ENCODE measurements at places on chromosomes 13 and 19.

GRCh38 chr19:40716031-40716481, 630 bp downstream of the COQ8B start:
- peak; percentile 94 for DNase-seq

DNA sequence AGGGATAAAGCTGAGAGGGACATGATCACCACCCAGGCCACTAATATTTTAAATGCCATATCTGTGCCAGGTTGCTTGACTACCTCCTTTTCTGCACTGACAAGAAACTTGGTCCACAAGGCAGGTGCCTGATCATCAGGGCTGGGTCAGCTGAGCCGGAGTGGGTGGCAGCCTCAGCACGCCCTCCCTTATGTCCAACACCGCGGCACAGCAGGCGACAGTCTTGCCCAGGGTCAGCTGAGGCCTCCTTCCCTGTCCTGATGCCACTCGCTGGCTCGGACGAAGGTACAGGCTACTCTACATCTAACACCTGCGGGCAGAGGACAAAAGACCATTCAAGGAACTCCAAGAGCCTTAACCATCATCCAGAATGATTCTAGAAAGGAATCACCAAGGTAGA, 16.9 kb downstream of the ZC3H4 start:
- DNase-seq = no peak

DNA sequence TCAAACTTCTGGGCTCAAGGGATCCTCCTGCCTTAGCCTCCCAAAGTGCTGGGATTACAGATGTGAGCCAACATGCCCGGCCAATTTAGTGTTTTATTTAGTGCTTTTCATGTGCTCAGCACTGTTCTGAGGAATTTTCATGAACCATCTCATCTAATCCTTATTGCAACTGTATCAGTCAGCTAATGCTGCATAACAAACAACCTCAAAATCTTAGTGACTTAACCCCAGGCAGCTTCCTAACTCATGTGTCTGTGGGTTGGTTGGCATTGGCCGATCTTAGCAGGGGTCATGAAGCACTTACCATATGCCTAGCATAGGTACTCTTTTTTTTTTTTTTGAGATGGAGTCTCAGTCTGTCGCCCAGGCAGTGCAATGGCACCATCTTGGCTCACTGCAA, 6.2 kb upstream of the SDHAF1 start:
- no peak for DNase-seq

DNA sequence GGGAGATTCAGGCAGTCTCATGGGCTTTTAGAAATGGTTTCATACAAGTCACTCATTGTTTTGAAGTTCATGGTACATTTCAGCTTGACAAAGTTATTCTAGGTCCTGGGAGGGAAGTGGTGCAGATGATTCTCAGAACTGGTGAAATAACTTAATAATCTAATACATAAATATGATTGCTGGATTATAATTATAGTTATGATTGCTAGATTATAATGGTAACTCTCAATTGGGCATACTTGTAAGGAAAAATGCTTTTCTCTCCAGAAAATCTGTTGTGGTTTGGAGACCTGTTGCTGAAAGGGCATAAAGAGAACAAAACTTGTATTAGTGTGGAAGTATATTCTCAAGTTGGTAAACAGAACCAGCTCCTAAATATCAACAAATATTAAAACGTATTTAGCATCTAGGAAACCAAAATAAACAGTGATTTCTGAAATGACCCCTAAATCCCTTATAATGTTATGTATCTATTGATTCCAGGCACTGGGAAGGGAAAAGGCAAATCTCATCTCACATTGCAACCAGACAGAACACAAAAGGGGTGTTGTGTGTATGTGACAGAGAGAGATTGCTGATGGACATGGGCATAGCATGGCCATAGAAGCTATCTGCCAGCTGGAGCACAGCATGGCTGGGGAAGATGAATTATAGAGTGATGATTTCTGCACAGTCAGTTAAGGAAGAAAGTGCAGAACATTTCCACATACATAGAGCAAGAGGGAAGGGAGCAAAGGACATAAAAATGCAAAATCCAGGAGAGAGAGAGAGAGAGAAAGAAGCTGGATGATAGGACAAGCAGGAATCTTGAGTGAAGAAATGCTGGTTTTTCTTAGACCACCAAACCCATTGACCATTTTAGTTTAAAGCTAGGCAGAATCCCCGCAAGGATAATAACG, 87.1 kb upstream of the FRY start:
- no peak for DNase-seq

DNA sequence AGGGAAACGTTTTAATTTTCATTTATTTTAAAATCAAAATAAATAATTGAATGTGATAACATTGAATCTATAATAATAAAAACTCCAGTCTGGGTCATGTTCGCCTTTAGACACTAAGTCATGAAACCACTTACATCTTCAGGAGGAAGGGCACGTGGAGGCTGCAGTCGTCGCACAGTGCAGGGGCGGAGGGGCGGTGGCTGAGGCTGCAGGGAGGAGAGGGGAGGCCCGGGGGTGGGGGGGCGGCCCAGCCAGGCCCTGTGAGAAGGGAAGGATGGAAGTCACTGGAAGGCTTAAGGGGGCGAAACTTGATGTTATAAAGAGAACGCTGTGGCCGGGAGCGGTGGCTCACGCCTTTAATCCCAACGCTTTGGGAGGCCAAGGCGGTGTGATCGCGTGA, 14.9 kb upstream of the LATS2 start:
- no peak for DNase-seq

DNA sequence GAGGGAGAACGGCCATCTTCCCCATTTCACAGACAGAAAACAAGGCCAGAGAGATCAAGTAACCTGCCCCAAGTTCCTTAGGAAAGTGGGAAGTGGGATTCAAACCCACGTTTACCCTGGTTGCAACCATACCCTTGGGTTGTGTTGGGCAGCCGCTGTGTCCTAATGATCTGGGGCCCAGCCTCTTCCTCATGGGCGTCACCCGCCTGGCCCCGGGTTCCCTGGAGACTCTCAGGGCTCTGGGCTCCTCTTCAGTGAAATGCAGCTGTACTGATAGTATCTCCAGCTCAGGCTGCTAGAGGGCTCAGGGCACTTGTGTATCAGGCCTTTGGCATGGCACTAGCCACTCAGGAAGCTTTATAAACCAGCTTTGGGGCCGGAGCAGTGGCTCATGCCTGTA, 9.8 kb downstream of the TMED1 start:
- no peak for DNase-seq

DNA sequence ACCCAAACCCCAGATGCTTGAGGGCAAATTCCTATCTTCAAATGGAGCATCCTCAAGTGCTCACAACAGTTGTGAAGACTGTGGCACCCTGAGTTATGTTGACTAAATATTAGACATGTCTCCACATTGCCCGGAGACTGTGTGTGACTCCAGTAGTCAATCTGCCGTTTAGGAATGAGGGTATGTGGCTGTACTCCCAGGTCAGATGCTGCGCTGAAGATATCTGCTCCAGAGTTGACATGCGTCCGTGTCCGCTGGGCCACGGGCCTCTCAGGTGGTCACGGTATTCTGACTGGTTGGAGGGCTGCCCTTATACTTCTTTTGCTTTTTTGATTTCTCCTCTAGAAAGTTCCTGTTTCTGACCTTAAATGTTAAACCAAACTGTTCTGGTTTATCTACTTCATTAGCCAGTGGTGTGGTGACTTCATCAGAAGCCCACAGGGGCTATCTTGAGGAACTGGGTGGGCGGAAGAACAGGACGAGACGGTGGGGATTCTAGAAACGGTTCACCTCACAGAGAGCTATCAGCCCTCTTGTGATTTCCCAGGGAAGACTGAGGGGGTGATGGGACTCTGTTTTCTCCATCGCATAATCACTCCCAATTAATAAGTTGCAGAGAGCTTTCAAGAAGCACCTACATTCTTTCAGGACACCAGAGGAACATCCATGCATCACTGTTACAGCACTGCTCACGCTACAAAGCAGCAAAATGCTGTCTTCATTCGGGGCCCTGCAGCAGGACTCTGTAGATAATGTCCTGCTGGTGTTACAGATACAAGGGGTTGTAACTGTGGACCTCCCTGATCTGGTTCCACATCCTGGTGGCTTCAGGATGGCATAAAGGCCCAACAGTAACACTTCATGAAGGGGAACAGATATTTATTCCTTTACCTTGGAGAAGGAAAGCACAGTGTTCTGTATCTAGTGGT, 1.3 kb upstream of the LCP1 start:
- DNase-seq = no peak

DNA sequence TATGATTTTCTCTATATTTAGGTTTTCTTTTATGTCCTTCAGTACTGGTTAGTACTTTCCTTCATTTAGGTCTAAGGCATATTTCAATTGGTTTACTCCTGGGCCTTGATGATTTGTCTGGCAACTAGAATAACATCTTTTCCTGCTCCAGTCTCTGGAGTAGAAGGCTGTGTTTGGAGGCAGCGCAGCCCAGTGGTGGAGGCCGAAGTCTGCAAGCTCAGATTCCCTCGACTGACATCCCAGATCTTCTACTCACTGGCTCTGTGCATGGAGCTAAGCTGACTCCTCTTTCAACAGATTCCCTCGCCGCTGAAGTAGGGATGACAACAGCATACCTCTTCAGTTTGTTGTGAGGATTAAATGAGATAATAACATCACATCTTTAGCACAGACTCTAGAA, 141.0 kb downstream of the RAP2A start:
- DNase-seq = peak; percentile 19

- no peak for DNase-seq
Observed at GRCh38 chr13:86788616-86789015, 882.6 kb upstream of the SLITRK5 start.

DNA sequence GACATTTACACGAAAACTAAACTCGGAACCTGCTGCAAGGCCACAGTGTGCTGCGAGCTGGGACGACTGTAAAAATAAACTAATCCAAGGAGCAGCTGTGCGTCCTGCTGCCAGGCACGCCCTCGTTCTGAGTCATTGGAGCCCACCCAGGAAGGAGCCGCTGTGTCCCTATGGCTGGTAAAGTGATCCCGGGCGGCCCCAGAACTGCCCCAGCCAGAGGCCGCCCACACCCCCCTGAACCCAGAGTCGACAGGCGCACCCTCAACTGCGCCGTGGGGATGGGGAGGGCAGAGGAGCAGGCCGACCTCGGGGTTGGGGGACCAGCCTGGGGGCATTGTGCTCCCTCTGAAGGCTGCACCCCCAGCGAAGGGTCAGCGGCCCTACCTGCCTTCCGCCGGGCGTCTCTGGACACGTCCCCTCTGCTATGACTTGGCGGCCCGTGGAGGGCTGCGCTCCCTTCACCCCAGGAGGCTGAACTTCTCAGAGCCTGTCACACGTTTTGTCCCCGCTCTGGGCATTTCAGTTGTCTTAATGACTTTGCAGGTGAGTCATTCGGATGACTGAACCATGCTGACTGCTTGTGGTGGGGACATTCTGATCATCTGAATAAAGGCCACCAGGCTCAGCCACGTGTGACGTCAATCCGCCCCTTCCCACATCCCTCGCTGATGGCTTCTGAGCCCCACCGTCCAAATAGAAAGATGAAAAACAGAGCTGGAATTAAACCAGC, 42.7 kb downstream of the ADPRHL1 start:
- peak; percentile 78 for DNase-seq

DNA sequence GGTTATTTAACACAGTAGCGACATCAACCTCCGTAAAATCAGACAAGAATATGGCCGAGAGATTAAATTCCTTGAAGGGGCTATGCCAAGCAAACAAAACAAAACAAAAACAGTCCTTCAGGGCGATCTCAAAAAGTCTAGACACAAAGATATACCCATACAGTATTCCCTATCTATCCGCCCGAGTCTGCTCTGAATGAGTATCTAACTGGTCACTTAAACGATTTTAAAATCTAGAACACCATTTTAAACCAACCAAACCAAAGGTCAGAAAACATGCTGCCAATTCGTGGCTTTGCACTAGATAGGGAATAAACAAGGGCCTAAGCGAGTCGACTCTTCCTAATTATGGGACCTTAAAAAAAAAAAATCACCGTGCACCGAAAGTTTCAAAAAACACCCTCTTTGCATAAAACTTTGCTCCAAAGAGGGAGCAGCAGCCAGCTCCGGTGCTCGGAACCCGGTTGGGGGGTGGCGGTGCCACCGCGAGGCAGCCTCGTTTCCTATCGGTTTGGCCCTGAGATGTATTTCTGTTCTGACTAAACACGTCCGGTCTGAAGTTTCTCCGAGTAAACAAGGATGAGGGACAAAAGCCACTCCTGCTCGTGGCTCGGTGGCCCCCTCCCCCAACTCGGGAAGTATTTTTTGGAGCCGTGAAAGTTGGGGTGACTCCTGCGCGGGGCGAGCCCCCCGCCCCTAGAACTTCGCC, 1.8 kb downstream of the HMGB1 start:
- peak; percentile 36 for DNase-seq
